Retina (tissue), 1 donor: ENCODE measurements at places on chromosomes 13 and 19.

DNA sequence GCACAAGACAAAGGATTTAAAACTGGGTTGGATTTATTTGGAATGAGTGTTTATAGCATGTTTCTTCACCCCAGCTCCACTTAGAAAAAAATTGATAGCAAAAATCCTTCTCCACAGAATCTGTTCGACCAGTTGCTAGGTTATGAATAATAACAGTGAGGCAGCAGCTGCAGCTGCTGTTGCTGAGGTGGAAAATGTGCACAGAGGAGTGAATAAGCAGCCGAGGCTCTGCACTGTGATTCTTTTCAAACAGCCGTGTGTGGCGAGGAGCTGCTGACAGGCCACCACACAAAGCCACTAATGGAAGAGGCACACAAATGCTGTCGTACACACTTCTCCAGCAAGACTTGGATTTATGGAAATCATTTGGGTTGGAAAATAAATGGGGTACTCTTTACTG is 6.4 kb upstream of the RASL11A start:
- peak; percentile 75 for DNase-seq

DNA sequence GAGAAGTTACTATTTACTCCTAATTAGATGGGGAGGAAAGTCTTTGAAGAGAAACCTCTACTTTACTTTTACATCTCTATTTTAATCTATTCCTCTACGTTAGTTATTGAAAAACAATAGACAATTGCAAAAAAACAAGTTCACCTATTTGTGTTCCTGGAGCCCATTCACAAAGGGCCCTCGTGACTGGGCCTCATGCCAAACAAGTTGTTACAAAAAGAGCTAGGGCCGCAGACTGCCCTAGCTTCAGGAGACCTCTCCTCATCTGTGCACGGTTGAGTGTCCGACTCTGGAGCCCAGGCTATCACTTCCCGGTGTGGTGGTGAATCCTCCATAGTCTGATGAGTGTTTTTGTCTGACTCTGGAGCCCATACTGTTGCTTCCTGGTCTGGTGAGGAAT is 190.9 kb downstream of the ZNF486 start:
- DNase-seq = no peak

DNA sequence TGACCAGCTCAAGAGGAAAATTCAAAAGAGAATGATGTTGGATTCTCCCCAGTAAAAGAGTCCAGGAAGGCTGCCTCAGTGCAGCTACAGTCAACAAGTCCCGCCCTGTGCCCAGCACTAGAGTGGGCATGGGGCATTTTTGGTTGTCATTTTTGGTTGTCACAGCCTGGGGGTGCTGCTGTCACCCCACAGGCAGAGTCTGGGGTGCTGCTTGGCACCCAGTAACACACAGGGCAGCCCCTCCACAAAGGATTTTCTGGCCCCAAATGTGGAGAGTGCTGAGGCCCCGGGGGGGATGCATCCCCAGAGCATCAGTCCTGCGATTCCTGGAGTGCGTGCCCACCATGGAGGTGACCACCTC is 28.2 kb upstream of the TMEM255B start:
- DNase-seq = no peak

DNA sequence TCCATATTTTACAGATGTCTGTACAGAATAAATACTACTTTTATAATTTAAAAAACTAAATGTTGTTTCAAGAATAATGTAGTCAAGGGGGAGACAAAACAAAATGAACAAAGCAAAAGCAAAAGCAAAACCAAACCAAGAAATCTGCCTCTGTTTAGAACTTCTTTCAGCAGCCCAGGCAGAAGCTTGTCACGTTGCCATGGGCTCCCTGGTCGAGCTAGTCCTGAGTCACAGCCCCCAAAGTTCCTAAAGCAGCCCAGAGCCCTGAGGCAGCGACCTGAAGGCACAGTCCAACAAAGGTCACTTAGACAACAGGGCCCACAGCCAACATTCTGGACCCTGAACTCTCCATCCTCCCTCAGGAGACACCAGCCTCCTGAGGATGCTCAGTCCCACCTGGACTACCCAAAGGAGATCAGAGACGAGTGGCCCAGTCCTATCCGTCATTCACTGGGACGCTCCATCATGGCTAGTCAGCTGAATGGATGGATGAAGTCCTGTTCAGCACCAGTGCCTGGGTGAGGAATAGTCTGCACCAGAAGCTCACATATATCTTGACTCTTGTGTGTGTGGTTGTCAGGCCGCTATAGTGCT is 41.7 kb downstream of the SIAH3 start:
- no peak for DNase-seq

DNA sequence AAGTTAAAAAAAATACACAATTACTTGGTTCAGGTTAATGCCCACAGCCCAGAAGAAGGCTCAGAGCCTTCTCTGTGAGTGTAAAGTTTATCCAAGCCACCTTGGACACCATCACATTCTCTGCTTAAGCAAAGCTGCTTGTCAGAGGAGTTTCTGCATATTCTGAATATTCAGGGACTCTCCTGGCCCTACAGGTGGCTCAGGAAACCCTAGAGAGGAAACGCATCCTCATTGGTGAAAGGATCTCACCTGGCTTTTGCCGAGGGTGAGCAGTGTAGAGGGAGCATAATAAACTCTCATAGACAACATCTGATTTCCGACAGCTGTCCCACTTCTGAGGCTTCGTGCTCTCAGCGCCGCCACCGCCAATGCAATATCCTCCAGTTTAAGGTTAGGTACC is 239.9 kb upstream of the TSHZ3 start:
- no peak for DNase-seq

DNA sequence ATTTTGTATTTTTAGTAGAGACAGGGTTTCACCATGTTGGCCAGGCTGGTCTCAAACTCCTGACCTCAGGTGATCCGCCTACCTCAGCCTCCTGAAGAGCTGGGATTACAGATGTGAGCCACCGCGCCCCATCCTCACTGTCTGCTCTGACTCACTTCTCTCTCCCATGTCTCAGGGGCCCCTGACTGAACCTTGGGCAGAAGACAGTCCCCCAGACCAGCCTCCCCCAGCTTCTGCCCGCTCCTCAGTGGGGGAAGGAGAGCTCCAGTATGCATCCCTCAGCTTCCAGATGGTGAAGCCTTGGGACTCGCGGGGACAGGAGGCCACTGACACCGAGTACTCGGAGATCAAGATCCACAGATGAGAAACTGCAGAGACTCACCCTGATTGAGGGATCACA is 5.0 kb downstream of the SIGLEC9 start:
- no peak for DNase-seq

DNA sequence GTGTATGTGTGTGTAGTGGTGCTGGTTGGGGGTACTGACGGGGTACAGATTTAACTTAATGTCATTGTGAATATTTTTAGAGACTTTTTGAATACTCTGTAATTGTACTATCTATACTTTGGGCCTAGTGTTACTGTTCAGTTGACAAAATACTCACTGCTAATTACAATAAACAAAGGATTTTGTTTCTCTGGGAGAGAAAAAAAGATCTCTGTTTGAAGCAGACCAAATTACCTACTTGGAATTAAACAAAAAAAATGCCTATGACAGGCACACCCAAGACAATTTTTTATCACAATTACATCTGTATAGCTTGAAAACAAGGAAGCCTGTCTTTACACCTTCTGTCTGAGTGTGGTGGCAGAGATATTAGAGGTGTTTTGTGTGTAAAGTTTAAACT is 45.1 kb downstream of the OLFM4 start:
- no peak for DNase-seq

DNA sequence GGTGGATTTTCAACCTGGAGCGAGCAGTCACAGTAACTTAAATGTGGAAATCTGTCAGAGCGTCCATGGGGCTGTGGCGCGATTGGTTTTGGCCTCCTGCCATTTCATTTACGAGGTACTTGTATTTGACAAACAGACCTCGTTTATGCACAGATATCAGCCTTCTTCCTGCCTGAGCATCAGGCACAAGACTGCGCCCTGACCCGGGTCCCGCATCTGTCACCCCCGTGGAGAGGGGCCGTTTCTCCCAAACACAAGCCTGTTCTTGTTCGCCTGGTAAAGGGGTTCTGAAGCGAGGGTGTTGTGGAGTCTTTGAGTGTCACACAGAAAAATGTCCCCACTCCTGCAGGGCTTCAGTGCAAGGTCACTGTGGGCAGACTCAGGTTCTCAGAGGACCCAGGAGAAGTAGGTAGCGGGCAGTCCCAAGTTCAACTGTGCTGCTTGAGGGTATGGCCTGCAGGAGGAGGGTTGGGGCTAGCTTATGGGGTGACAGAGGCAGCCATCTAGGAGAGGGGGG is 202.3 kb downstream of the URI1 start:
- no peak for DNase-seq

- DNase-seq = peak; percentile 78
These were observed 81.6 kb downstream of the DPF1 start for GRCh38 chr19:38142176-38143035.

GRCh38 chr13:49629947-49630346 is 1.6 kb downstream of the ARL11 start:
- DNase-seq = no peak

- no peak for DNase-seq
These were observed 824 bp upstream of the ZNF331 start for GRCh38 chr19:53537121-53537520.

DNA sequence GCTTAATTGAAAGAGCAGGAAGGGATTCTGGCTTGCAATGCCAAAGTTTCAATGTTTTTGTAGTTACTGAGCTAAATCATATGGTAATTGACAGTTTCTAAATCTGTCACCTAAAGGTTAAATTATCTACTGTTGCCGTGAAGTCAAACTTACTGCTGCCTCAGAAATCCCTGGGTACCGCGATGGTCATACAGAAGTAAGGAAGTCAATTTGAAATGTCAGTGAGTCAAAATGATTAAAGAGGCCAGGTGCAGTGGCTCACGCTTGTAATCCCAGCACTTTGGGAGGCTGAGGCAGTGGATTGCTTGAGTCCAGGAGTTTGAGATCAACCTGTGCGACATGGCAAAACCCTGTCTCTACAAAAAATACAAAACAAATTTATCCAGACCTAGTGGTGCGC is 48.8 kb upstream of the TPM4 start:
- DNase-seq = no peak

DNA sequence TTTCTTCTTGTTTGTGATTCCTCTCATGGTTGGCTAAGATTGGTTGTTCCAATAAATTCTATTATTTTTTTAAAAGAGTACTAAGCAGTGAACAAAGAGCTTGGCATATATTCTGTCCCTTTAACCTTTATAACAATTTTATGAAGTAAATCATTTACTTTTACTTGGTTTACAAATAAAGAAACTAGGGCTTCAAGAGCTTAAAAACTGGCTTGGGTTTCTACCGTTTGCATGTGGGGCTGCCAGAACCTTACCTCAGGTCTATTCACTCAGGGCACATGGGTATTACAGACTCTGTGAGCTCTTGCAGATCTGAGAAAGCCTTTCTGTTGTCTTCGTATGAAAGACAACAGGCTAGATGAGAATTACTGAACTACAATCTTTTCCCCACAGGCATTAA is 13.3 kb downstream of the N4BP2L1 start:
- no peak for DNase-seq

DNA sequence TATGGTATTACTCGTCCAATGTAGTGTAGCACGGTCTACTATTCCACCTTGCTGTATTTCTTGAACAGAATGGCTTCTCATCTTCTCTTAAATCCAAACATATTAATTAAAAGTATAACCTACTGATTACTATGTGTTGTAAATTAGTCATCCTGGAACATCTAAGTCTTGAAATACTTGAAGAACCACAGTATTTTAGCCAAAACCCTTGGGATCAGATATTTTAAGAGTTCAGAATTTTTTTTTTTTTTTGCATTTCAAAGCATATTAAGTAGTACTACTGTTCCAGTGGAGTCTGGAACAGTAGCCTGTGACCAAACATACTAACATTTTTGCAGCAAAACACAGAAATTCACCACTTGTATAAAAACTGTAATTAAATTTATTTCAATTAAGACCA is 30.1 kb downstream of the ZC3H13 start:
- no peak for DNase-seq

- no peak for DNase-seq
These were observed 3.3 kb downstream of the WDR87 start for GRCh38 chr19:37903096-37903495.

DNA sequence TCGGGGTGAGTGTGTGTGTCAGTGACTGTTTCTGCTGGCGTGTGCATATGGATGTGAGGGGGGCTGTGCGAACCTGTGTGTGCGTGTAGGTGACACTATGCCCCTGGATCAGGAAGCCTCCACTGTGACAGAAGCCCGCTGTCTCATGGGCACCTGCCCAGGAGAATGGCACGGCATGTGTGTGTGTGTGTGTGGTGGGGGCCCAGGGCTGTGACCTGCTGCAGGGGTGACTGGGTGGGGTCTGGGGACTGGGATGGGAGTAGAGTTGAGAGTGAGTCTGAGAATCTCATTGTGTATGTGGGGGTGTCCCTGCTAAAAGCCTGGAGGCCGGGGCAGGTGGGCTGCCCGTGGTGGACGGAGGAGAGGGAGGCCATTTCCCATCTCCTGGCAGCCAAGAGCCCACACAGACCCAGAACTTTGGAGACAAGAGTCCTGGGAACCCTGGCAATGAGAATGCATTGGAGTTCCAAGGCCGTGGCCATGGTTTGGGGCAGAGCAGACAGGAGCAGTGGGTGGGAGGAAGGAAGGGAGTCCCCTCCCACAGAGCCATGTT is 6.4 kb upstream of the TPM4 start:
- DNase-seq = no peak

DNA sequence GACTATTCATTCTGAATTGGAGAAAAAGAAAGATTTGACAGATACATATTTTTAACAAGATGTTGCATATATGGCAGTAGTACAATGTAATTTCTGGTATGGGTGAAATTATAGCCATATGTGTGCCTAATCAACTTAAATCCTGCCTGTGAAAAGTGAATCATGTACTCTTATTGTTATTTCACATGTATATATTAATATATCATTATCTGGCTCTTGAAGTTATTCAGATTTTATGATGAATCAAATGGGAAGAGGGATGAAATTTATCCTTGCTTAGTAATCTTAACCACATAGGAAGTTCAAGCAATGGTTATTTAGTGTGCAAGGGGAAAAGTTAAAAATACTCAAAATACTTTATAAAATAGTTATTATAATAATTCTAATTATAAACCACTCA is 80.5 kb downstream of the GPC6 start:
- no peak for DNase-seq

DNA sequence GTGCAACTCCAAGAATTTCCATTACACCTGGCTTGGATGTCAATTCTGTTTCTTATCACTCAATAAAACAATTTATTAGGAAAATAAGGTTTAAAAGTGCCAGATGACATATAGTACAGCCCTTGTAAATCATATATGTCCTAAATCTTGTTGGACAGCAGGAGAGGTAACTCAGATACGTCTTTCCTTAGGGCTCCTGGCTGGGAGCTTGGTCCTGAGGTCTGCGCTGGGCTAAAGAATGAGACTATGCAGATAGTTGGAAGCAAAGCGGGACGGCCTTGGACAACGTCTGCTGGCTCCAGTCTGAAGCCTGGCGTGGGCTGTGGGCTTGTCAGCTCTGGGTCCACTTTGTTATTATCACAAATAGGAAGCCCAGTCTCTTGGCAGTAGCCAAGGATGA is 377.0 kb downstream of the DLEU7 start:
- DNase-seq = no peak
